Activated T-cell treated with anti-CD3 and anti-CD28 coated beads, Interleukin-2, amount 50 U/mL, for 4 hours (primary cell): ENCODE measurements at places on chromosomes 5 and 9.
A peak's percentile ranks its signal among the peaks of the same experiment; 100 is the strongest.

DNA sequence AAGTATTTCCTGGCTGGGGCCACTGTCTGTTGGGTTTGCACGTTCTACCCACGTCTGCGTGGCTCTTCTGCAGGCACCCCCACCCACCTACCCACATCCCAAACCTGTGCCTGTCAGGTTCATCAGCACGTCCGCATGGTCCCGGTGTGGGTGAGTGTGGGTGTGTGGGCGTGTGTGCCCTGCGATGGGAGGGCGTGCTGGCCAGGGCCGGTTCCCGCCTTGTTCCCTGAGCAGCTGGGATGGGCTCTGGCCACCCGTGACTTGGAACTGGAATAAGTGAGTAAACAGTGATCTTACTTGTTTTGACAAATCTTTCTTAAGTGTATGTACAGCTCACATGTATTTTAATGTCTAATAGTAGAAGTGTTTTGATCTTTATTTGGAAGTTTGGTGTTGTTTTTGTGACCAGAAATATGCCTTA lies 20.4 kb downstream of the ERGIC1 start:
- no peak for DNase-seq

- no peak for DNase-seq
These were observed 67.2 kb upstream of the STC2 start for GRCh38 chr5:173395257-173395932.

DNA sequence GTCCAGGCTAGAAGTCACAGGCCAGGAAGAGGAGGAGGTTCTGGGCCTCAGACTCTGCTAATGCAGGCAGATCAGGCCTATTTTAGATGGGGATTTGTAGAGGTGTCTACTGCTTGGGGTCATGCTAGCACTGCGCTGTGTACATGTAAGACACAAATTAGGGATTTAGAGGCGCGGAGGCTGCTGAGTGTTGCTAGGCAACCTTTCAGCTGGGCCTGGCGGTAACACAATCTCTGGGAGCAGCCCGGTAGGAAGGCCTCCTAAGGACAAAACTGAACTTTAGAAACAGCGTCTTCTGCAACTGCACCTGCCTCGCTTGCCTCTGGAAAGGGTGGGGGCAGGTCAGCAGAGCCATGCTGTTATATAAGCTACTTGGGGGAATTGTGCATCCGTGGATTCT lies 147.9 kb downstream of the MACROH2A1 start:
- no peak for DNase-seq

DNA sequence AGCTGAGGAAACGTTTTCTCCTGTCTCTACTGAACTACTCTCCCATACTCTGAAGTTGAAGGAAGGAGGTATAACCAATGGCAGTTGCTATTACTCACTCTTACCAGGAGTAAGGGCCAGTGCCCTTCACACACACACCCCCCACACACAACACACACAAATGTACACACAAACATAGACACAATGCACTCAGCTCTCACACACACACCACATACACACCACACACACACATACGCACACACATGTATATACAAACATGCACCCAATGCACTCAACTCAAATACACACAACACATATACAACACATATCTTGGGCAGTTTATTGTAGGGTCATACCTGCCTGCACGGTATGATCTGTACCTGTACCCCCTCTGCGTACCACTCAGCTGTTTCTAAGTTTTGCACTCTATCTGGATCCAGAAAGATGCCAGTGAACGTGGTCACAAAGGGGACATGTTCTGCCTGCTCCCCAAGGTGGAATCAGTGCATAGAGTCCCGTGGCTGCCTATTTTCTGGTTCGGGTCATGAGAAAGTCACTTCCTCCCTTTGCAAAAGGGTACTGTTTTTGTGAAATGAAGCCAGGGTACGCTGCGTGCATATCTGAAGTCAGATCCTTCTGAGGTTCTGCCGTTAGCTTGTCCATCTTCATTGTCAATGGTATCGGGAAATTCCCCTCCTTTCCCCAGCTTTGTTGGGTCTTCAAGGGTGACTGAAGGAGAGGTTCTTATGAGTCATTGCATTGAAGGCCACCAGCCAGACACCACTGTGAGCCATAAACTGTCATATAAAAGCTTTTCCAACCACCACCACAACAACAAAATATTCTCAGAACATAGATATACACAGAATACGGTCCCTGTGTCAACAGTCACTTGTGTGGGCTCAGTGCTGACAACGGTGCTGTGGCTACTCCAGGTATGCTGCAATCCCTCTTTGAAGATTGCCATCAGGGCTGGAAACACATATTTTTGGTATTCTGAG lies 131.9 kb downstream of the UGCG start:
- peak; percentile 8 for DNase-seq

GRCh38 chr9:32258482-32258881 lies 126.0 kb upstream of the ACO1 start:
- no peak for DNase-seq

- DNase-seq, result no peak
These were observed 90.9 kb upstream of the GRIA1 start for GRCh38 chr5:153399595-153399994.

DNA sequence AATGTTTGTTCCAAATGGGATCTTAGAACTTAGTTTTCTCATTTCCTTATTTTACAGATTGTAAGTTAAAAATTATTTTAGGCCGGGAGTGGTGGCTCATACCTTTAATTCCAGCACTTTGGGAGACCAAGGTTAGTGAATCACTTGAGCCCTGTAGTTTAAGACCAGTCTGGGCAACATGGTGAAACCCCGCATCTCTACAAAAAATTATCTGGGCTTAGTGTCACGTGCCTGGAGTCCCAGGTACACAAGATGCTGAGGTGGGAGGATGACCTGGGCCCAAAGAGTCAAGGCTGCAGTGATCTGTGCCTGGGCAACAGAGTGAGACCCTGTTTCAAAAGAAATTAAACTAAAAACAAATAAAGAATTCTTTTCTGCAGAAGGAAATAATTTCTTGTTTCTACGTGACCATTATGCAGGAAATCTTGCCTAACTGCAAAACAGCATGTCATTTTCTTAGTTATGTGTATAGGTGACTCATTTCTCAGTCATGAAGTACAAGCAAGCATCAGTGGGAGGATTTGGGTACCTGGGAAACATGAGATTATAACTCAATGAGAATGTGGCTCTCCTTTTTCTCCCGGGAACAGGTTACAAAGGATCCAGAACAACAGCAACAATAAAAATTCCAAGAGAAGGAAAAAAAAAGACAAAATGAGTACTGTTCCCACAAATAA lies 375.1 kb upstream of the ST8SIA4 start:
- DNase-seq, result no peak

DNA sequence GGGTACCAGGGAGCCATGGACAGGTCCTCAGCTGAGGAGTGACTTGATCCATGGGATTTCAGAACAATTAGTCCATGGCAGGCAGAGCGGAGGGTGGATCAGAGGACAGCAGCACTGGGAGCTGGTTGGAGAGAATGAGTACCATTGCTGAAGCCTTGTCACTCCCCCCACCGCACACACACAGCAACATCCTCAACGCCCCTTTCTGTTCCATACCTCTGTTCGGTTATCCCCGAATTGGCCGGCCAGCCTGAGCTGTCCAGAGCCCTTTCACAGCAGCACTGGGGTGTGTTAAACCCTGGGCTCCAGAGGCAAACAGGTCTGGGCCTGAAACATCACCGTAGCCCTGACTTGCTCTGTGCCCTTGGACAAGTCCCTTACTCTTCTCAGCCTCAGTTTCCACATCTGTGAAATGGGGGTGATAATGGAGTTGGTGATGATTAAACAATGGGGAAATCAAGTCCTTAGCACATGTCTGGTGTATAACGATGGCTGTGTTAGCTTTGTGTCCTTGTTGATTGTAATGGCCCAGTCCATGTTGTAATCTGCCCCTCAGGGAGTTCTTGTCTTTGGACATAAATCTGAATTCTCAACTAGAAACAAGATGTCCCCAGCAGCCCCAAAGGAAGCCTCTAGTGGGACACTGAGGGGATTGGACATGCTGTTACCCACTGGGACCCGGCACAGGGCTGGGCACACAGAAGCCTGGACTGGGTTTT lies 16.9 kb downstream of the GSN start:
- no peak for DNase-seq

DNA sequence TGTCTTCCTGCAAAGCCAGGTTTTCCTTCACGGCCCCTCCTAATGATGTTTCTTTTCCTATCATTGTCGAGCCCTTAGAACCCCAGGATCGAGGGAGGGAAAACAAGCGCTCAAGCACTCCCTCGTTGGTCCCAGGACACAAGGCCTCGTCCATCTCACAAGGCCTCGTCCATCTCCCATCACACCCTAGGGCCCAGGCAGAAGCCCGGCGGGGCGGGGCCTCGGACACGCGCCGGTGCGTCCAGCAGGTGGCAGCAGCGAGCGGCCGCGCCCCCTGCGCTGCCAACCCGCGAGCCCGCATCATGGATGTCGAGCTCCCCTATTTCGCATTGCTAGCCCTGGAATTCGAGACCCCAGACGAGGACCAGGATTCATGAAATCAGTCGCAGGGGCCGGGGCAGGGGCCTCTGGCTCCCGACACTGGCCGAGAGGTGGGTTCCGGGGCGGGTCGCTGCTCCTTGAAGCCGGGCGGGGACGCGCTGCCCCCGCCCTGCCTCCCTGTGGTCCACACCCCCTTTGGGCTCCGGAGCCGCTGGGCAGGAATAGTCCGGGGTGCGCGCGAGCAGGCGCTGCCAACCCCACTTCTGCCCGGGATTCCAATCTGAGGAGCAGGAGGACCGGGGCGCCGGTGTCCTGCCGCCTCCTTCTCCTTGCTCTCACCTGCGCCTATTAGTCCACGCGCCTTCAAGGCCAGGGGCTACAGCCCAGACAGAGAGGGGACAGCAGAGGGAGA lies at the start of gene ABLIM3:
TSS of gene ABLIM3 (plus strand) at position 270 of the 733 bp plus-strand sequence. CDS start 603 bp downstream, outside the sequence.
- DNase-seq, result peak; percentile 68

GRCh38 chr5:56327809-56328208 lies 94.7 kb upstream of the ANKRD55 start:
- peak; percentile 36 for DNase-seq

DNA sequence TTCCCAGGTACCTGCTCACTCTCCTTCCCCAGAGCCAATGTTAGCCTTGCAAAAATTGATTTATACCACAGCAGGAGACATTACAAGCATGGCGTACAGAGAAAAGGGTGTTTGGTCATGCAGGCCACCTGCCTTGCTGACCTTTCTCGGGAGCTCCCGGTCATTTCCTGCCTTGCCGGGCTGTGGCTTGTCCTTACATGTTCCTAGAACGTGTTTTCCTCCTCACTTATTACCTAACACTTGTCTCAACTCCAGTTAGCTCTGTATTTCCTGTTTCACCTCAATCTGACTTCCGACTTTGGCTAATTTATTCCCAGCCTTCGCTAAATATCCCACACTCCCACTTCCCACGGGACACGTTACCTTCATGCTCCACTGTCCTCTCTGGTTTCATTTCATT lies 282.5 kb downstream of the ICE1 start:
- no peak for DNase-seq

DNA sequence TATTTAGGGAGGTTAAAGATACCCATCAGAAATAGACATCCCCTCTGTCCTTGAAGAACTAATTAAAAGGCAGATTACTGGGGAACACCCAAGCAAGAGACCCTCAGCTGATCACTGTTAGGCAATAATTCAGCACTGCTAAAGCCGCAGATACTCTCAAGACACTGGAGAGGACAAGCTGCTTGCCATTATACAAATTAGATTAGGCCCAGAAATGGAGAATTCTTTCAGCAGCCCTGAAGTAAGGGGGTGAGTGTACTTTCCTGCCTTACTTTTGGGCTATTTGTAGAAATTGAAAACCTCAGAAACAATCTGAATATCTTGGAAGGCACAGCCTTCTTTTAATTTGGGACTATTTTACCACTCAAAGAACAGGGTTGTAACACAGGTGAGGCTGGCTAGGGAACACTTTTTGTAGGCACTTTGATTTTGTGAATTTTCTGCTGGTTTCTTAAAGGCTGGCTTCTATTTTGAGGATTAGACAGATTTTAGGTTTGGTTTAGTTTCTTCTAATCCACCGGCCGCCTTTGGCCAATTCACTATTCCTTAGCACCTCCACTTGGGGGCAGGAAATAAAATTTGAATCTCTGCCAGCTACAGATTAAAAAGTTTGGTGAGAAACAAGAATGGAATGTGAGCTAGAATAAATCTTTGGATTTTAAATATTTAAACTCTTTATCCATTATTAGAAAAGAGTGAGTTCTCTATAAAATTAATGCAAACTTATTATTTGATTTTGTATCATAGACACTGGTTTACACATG lies 106.0 kb downstream of the SMARCA2 start:
- DNase-seq, result no peak

- no peak for DNase-seq
These were observed 3.6 kb downstream of the RXRA start for GRCh38 chr9:134329886-134330285.

- no peak for DNase-seq
These were observed 78.8 kb downstream of the WNK2 start for GRCh38 chr9:93262537-93263310.

DNA sequence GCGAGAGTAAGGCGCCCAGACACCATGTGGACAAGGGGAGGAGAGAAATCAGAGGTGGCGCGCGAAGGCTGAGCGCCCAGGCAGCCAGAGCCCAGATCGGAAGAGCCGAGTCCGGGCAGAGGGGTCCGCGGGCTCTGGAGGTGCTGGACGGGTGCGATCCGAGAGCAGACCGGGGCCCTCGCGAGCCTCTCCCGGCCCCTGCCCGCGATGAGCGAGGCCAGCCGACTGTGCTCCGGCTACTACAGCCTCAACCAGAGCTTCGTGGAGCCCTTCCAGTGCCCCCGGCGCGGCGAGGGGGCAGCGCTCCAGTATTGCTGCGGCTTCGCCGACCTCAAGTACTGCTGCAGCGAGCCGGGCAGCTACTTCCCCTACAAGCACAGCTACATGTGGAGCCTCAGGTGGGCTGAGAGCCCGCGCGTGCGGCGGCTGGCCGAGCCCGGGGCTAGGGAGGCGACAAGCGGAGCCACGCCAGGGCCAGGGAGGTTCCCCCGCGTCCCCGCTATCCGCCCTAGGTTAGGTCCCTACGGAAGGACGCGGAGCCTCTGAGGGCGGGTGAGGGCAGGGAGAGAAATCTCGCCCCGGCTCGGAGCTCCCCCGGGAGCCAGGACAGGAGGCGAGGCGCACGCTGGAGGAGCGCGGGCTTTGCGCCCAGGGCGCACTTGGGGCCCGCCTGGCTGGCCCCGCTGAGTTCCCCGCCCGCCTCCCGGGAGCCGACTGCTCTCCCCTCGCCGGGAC lies at the start of gene SHISAL2B:
TSS of gene SHISAL2B (plus strand) at position 87 of the 735 bp plus-strand sequence. CDS start at position 208, 121 bp downstream.
- no peak for DNase-seq

DNA sequence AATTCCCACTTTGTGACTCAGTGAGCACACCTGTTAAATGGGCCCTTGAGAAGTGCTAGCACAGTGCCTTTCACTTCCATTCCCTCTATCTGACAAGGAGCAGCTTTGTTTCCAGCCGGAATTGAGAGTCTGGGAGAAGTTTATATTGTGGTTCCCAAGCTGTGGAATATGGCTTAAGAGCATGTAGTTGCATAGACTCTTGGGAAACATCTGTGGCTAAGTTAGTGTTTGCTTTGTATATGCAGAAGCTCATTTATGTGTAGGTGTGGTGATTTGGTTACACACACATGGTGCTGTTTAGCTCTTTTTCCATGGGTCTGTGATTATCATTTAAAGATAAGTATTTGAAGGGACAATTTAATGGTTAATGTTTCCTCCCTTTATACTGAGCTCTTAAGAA lies 110.5 kb upstream of the HMHB1 start:
- DNase-seq, result no peak

DNA sequence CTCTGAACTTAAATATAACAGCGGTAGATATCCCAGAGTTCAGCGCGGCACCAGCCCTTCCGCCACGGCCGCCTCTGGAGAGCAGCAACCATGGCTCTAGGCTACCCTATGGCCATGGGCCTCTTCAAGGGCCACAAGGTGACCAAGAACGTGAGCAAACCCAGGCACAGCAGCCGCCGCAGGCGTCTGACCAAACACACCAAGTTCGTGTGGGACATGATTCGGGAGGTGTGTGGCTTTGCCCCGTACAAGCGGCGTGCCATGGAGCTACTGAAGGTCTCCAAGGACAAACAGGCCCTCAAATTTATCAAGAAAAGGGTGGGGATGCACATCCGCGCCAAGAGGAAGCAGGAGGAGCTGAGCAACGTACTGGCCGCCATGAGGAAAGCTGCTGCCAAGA lies 229.0 kb downstream of the ACTL7B start:
- no peak for DNase-seq
